ENCODE measurements at places on chromosomes 4 and X.

DNA sequence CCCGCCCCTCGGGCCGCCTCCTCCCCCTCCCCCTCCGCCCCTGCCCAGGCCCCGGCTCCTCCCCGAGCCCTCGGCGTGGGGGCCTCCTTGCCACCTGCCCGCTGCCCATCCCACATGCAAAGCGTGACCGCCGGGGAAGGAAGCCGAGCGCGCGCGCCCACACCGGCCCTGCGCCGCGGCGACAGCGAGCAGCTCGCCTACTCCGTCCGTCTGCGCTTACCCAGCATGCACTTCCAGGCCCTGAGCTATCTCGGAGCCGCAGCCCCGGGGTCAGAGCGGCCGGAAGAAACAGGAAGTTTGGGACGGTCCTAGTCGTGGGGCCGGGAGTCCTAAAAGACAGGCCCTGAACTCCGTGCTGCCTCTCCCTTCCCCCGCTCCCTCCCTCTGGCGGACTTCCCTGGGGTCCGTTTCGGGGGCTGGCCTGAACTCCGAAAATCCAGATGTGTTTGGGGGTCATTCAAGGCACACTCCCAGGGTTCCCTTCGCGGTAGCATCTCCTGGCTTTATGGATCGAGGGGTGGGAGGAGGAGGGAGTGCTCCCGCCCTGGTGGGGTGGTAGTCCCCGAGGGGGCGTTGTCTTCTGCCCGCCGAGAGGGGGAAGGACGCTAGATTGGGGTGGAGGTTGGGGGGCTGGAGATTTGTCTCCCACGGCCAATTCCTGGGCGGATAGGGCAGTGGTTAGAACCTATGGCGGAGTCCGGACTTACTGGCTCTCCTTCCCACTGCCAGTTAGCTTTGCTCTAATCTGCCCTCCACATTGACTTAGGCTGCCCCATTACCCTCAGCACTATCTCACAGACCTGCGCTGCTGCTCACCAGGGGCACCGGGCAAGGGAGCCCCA, 25.0 kb upstream of the BCORL1 start:
- DNase-seq = no peak

DNA sequence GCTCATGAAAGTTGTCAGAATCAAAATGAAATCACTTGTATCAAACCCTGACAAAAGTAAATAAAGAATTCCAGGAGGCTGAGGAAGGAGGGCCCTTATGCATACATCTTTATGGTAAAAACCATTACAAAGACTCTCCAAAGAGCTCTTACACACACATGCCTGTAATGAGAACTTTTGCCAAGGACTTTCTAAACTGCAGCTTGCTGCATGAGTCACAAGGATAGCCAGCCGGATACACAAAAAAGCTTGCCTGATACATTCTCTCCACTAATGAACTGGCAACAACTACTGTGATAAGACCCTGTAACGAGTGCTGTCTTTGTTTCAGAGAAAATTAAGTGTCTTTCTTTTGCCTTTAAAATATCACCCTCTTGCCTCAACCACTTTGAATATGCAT, 618.1 kb downstream of the PPP4R3C start:
- no peak for DNase-seq

DNA sequence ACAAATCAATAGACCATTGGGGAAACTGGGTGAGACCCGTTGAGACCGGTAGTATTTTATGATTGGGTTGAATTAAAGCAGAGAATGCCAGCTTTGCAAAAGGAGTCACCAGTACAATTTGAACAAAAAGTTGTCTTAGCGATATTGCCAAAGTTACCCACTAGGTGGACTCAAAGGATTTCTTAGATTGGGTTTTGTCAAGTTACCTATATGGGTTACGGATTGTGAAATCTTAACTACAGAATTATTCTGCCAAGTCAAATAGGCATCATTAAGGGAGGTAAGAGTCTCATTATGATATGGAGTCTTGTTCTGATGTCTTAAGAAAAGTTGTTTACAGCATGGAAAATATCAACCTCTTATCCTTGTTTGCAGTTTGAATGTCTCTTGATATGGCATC, 15.0 kb upstream of the CT47A1 start:
- DNase-seq = no peak

GRCh38 chr4:18192901-18193300, 171.3 kb upstream of the LCORL start:
- no peak for DNase-seq

- DNase-seq = no peak
Observed at GRCh38 chrX:51421972-51422597, 74.3 kb downstream of the NUDT11 start.

- no peak for DNase-seq
Observed at GRCh38 chr4:61675464-61675863, 475.3 kb downstream of the ADGRL3 start.

DNA sequence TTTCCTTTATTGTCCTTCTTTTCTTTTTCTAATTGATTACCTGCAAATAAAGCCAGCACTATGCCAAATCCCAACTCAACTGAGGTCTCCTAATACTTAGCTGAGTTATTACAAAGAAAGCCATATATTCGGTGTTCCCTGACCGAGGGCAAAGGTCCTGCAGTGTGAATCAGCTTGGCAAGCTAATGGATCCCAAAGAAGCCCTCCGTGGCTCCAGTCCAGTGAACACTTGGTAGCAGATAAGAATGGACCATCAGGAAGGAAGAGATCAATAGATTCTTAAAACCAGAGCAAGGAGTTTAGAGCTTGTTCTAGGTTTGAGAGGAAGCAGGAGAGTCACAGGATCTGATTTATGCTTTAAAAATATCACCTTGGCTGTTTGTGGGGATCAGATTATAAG, 8.5 kb downstream of the LDB2 start:
- DNase-seq = no peak

GRCh38 chr4:87018753-87019152, 83.9 kb downstream of the AFF1 start:
- no peak for DNase-seq

DNA sequence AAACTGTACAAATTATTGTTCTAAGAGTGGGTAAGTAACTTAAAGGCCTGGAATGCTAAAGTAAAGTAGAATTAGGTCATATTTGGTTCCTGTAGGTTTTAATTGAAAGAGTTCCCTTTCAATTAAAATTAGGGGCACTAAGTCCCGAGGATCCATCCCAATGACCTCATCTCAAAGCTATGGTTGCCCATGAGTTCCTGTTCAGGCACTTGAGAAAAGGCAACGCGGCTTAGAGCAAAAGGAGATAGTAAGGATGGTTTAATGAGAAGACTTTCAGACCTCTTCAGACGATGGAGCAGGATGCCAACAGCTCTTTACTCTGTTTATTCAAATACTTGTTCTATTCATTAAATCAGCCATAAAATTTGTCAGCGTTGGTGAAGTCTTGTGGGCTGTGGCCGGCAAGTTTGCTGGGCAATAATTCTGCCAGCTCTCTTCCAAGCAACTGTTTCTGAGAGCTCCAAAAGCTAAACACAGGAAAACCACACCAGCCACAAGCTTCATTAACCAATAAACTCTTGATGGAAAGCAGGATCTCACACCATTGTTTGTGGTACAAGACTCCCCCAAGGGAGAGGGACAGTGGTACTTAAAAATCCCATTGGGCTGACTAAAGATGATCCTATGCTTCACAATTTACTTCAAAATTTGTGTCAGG, 167.4 kb downstream of the COL4A6 start:
- DNase-seq = no peak

- no peak for DNase-seq
Observed at GRCh38 chr4:53205970-53206369, 159.9 kb downstream of the SCFD2 start.

- no peak for DNase-seq
Observed at GRCh38 chr4:78483811-78484210, 67.8 kb upstream of the ANXA3 start.

- no peak for DNase-seq
Observed at GRCh38 chrX:15497865-15498264, 2.7 kb upstream of the BMX start.

- DNase-seq = no peak
Observed at GRCh38 chr4:118175506-118175905, 141.2 kb downstream of the NDST3 start.

GRCh38 chr4:33064238-33064637, 2344.1 kb downstream of the PCDH7 start:
- no peak for DNase-seq

DNA sequence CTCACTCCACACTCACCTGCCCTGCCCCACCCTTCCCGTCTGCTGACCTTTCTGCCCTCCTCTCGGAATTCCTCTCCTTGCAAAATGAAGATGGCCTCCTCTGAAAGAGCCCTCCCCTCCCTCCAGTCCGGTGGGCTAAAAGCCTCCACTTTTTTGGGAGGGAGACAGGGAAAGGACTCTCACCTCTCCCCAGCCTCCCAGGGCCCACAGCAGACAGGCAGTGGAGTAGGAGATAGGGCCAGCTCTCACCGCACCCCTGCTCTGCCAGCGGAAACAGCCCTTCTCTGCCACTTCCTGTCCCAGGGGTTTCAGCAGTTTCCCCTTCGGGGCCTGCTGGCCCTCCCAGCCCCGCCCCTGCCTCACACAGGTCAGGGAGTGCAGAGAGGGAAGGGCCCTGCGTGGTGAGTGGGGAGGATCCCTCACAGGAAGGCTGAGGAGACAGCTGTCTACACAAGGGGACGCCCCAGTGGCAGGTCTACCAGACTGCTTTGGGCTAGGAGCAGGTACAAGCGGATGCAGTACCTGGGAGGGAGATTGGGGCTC, 18.2 kb downstream of the ELF4 start:
- DNase-seq = peak; percentile 74

DNA sequence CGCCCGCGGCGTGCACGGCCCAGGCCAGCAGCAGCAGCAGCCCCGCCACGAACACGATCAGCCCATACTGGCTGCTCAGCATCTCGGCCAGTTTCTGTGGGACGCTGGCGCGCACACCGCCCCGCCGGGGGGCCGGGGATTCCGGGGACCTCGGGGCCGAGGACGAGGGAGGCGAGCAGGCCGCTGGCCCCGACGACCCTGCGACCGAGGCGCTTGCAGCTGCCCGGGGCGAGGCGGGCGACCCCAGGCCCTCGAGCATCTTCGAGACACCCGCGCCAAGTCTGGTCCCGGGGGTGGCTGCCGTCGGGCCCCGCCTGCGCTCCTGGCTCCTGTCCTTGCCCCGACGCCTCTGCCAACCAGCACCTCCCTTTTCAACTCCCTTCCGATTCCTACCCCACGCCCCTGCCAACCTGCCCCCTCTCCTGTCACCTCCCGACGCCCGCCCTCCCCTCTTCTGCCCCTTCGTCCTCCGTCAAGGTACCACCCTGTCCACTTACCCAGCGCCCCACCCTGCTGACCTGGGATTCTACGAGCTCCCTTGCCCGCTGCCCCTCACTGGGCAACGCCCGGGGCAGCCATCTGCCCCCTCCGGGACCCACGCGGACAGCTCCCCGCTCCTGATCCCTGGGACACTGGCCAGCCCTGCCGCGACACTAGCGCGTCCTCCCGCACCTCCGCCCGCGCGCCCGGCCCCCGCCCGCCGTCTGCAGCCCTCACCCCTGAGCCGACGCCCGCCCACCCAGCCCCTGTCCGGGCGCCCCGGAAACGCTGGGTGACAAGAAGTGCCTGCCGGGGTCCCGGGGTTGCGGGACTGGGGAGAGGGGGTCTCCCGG, at the start of gene OTOP1:
Gene OTOP1, minus strand, starts transcription at position 324 of the 833 bp plus-strand sequence. Its CDS starts 65 bp downstream, at position 259.
- DNase-seq = no peak

GRCh38 chr4:150140774-150141400, 62.6 kb downstream of the DCLK2 start:
- no peak for DNase-seq

- no peak for DNase-seq
Observed at GRCh38 chr4:123114084-123114914, 191.9 kb upstream of the NUDT6 start.

DNA sequence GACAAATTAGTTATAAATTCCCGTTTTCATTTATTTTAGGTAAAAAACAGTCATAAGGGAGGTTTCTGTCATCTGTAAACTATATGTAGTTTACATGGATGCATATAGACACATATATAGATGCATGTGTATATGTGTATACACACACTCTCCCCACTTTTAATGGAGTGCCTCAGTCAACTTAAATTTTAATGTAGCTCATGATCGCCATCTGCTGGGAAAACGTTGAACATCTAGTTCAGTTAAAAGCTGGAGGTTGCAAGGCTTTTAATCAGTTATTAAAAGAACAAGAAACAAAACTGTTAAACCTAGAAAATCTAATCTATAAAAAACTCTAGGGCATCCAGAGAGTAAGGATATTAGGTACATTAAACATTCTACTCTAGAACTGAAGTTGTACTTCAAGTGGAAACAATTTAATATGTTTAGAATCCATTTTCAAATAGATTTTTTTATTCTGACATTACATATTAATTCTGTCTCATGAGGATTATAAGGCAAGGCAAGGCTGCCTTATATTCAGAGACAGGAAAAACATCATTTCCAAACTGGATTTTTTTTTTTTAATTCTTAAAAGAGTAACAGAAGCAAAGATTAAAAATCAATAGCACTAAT, 122.6 kb downstream of the SHISA3 start:
- DNase-seq = no peak

DNA sequence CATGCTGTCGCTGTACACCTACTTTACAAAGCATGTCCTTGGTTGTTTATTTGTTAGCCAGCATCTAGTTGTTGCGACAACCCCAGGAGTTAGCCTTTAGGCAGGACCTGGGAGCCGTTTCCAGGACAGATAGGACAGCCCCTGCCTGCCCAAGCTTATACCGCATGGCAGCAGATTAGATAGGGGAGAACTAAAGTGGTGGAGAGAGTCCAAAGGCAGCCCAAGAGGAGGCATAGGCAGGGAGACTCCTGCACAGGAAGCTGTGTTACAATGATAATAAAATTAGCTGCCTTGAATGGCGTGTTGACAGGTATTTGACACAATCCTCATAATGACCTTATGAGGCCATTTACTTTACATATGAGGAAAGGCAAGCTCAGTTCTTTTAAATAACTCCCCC, 13.0 kb downstream of the NSDHL start:
- no peak for DNase-seq

DNA sequence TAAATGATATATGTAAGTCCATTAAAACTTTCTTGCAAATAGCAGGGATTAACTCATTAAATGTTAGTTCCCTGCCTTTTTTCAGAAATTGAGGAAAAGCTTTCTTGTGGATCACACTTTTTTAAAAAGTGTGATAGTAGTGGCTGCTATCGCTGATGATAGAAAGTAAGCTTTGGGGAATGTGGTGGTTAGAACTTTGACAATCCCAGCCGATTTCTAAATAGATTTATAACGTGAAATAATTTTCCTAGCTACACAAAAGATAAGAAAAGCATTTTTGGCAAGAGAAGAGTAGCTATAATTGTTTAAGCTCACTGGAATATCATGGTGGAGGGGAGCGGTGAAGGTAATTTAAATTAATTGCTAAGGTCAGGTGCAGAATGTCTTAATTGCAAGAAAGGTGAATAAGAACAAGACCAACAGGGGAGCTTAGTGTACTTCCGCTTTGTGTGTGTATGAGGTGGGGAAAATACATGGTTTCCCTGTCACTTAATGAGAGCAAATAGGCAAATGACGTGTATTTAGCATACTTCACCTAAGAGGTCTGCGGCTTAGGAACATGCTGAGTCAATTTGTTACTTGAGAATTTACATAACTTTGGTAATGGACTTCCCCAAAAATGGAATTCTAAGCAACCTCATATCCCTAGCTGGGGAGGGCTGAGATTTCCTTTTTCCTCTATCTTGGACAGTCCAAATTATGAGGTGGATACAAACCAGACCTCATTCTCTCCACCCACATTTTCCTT, 11.7 kb upstream of the IL21 start:
- no peak for DNase-seq
